ENCODE measurements at places on chromosomes 11 and 22.

- DNase-seq = no peak
These were observed 17.0 kb downstream of the FADD start for GRCh38 chr11:70220136-70220535.

GRCh38 chr22:17105143-17106129 lies 15.7 kb downstream of the TMEM121B start:
- DNase-seq = no peak

DNA sequence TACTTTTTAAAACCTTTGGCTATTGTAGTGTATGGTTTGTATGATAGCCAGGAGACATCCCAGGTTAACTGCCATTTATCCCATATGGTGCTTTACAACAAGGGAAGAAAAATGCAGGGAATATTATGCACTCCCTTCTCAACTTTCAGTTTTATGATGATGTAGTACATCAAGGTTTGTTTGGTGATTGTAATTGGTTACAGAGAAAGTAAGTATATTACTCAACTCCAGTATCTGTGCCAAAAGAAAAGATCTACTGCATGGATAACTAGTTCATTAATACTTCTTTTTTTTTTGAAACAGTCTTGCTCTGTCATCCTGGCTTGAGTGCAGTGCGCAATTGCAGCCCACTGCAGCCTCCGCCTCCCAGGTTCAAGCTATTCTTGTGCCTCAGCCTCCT lies 65.3 kb downstream of the BCL2L13 start:
- no peak for DNase-seq

GRCh38 chr11:130633466-130633865 lies 185.0 kb downstream of the ADAMTS15 start:
- DNase-seq = no peak

- no peak for DNase-seq
These were observed 55.8 kb downstream of the ELFN2 start for GRCh38 chr22:37371491-37371890.
